ENCODE measurements at places on chromosomes 11 and 22.
A peak's percentile ranks its signal among the peaks of the same experiment; 100 is the strongest.

DNA sequence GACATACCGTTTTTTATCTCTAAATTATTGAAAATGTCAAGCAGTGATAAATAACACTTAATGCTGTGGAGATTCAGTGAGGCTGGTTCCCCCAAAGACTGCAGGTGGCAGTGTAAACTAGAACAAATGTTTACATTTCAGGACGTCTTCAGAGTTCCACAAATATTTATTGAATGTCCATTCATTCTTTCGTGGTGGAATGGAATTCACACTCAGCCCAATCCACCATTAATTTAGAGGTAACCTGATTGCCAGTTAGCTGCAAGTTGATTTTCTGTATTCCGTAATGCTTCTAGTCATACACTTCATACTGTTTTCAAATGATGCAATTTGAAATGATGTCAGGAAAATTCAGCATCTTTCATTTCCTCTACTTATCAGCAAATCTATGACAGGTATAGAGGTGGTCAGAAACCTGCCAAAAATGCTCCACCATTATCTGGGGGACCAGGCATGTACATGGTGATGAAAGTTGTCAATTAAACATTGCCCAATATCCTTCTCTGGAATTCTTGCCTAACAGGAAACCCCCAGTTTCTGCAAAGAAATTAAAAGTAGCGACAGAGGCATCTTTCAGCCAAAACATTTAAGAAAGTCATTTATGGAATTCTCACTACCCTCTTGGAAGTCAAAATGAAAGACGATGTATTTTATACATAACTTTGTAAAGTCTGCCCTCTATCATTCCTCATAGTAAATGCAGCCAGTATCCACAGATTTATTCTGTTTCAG is 94.3 kb upstream of the BMAL1 start:
- peak; percentile 57 for DNase-seq

DNA sequence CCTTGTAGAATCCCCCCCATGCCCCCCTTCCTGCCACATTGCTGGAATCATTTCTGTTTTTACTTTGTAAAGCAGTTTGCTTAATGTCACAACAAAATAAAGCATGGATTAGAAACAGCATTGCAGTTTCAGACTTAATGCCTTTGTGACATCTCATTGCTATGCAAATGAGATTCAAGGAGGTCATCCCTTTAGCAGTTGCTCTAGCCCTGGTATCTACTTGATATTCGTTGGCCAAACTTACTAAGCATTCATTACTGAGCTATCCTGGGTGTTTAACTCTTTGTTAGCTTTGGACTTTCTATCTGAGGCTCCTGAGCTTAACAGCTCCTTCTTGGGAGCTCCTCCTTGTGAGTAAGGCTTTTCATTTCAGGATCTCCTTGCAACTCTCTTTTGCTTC is 16.3 kb downstream of the FAT3 start:
- no peak for DNase-seq

DNA sequence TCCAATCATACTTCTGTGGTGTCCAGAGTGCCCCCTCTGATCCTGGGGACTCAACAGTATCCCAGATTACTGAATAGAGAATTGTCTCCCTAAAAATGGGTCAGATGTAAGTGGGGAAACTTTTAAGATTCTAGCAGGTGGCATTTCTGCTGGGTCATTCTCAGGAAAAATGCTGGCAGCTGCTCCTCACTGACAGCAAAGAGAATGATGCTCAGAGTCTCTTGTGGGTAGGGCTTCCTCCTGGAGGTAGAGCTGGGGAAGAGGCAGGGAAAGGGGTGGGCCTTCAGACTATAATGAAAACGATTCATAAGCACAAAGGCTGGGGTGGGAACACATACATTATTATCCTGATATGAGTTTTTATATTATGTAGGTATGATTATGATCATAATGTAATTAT is 647.2 kb downstream of the NELL1 start:
- peak; percentile 6 for DNase-seq

- DNase-seq, result no peak
Measured at GRCh38 chr22:23415490-23415851, 164.6 kb downstream of the IGLL1 start.

DNA sequence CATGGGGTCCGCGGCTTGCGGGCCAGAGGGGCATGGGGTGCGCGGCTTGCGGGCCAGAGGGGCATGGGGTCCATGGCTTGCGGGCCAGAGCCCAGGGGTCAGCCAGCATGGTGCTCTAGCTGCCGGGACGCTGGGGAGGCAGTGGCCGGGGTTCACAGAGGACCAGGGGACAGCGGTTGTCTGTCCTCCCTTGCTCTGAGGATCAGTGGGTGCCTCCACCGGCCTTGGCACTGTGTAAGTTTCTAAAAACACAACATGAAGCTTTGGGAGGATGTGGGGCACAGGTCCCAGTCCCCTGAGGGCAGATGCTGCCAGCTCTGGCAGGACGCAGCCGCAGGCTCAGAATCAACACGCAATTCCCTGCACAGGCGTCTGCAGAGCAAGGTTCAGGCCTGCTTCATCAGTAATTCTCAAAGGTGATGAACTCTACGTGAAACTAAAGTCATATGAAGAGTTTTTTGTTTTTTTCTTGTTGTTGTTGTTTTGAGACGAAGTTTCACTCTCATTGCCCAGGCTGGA is 3.0 kb downstream of the MLC1 start:
- no peak for DNase-seq

DNA sequence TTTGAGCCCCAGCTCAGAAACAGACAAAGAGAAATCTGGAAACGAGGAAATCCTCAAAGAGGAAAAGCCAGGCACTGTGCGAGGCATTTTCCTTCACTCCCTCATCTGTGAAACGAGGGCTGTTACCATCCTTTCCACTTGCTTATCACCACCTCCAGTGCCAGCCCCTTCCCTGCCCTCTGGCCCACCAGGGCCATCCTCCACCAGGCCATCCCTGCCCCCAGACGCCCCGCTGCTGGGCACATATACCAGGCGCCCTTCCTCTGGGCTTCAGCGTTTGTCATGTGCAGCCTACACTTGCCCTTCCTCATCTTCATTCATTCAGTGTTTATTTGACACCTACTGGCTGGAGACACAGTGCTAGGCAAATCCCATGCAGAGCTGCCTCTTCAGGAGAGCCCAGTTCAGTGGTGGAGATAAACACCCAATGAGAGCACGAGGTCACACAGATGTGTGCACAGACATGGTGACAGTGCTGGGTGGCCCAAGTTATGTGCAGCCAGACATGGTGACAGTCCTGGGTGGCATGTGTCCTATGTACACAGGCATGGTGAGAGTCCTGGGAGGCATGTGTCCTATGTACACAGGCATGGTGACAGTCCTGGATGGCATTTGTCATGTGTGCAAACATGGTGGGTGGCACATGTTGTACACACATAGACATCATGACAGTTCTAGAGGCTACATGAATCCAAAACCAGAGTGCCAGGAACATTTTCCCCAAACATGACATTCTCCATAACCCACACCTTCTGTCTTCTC is 9.7 kb downstream of the SPTBN2 start:
- DNase-seq, result no peak

GRCh38 chr11:114366331-114367243 is 33.7 kb downstream of the C11orf71 start:
- DNase-seq, result no peak

DNA sequence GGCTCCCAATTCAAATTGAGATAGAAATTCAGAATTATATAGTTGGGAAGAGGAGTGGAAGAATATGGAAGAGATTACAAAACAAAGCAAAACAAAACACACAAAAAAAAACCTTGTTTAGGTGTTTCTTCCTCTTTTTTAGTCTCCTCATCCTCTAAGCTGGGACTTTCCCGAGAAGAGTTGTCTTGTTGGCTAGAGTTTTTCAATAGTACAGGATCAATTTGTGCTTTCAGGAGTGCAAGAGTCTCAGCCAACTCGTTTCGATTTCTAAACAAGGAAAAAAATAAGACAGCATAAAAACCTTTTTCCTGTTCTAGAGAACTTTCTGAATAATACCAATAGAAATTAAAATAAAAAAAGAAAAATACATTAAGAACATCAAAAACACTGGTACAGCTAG is 87.8 kb upstream of the CLNS1A start:
- no peak for DNase-seq

- no peak for DNase-seq
Measured at GRCh38 chr11:12085371-12086251, 24.8 kb upstream of the MICAL2 start.

DNA sequence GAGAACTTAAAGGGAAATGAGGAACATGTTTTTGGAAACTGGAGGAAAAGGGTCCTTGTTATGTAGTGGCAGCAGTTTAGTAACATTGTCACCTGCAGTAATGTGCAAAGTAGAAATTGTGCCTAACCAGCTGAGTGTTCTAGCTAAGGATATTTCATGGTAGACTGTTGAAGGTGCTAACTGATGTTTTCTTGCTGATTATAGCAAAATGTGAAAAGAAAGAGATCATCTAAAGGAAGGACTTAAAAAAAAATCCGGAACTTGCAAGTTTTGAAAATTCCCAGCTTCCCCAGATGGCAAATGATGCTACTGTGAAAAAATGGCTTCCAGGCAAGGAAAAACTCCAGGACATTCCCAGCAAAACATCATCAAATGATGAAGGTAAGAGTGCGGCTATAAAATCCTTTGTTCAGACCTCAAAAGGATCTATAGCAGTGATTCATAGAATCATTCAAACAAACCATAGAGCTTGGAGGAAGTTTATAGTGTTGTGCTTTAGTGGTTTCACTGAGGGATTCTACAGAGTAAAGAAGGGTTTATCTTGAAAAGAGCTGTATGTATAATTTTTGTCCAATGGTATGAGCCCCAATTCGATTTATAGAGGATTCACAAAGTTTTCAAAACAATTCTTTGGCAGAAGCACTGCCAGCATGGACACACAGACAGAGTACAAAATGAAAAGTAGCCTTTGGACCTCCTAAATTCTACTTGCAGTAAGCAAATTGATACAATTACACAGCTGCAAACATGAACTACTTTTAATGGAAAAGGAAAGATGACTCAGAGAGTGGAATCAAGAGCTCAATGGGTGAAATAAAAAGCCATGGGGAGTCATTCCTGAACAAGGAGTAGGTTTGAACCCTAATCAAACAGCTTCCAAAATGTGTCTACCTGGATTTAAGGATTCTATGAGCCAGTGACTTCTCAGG is 4.3 kb upstream of the TRIM44 start:
- DNase-seq, result no peak

GRCh38 chr11:76654980-76655379 is 15.6 kb downstream of the LRRC32 start:
- no peak for DNase-seq

- DNase-seq, result no peak
Measured at GRCh38 chr11:67466367-67466766, 2.7 kb downstream of the TMEM134 start.

- peak; percentile 66 for DNase-seq
Measured at GRCh38 chr11:57345555-57346211, 7.5 kb downstream of the P2RX3 start.

GRCh38 chr11:8832571-8833260 is 78.3 kb upstream of the AKIP1 start:
- DNase-seq, result peak; percentile 72

DNA sequence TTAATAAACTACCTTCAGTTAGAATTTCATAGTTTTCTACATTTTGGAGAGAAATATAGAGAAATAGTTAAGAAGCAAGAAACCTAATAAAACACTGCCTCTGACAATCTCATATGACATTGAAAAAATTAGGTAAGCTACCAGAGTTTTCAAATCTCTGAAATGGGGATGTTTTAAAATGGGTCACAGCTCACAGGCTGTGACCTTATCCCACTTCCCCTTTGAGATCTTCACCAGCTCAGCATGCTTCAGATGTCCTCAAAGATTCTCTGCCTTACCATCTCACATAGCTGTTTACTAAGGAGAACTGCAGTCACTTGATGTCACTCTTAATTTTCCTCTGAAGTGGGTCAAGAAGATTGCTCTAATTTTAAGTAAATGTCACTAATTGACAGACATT is 717.8 kb downstream of the JRKL start:
- no peak for DNase-seq

DNA sequence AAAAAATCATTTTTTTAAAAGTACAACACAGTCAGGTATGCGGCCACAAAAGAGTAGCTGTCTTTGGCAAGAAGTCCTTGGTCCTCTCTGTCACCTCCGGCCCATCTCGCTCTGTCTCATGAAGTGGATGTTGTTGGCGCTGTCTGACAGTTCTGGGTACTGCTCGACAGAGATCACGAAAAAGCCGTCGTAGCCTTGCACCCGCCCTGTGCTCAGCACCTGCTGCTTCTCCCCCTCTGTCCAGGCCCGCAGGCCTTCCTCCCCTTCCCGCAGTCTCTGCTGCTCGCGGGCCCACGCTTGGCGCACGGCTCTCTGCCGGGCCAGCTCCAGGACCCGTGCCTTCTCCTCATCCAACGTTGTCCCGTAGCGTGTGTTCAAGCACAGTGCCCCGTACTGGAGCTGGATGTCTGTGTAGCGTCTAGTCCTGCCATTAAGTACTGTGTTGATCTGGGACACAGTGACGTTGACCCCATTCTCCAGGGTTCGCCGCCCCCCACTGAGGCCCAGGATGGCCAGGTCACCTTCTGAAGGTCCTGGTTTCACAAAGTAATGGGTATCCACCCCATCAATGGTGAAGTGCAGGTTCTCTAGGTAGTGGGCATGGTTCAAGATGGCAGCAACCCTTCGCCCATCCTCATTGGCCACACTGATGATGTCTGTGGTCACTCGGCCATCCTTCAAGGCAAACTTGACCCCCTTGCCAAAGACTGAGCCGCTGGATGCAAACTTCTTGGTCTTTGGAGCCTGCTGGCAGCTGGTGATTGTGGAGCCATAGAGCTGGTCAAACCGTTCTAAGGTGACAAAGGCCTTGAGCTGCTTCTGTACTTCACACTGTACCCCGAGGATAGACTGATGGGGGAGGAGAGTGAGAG is 83.5 kb upstream of the NARS2 start:
- no peak for DNase-seq

DNA sequence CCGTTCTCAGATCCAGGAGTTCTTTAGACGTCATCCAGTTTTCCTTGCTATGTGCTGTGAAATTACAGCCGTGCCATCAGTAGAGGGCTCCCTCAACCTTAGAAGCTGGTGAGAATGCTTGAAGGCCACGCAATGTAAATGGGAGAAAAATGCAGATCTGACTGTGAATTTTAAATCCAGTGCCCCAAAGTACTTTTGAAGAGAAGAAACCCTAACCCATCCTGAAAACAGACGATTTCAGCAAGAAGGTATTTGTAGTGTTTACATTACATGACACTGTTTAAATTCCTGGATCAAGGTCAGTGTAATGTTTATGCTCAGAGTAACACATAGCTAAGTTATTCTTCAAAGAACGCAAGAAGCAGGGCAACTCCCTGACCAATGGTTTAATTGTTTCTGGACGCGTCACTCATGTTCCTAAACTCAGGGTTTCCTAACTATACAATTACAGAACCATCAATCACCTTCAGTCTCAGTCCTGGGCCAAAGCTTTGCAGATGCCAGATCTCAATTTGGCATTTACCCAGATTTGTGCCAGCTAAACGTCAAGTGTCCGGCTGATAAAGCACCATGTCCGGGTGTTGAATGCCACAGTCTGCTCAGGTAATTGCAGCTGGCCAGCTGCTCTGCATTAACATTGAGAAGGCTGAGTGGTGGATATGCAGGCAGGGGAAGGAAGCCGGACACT is 38.2 kb downstream of the ADAMTS8 start:
- DNase-seq, result peak; percentile 51

- no peak for DNase-seq
Measured at GRCh38 chr11:123301013-123301591, 106.1 kb upstream of the CLMP start.

GRCh38 chr11:63978551-63979239 is 4.3 kb downstream of the COX8A start:
- DNase-seq, result no peak
